Urinary bladder (tissue), 4 donors: ENCODE measurements at places on chromosomes 4 and X.
A peak's percentile ranks its signal among the peaks of the same experiment; 100 is the strongest.

GRCh38 chr4:37663552-37663951 lies 22.6 kb downstream of the RELL1 start:
- no peak for DNase-seq

DNA sequence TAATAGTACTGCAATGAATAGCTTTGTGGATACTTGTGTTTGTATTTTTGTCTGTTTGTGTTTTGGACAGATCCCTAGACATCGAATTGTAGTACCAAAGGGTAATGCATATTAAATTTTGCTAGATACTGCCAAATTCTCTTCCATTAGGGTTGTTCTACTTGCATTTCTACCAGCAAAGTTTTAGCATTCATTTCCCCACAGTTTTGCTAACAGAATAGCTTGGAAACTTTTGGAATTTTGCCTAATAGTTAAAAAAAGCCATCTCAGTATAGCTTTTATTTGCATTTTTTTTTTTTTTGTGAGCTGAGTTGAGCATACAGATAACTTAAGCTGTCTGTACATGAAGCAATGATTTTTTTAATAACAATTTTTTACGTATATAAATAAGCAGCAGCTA lies 1084.9 kb downstream of the ADGRL3 start:
- no peak for DNase-seq

- DNase-seq: no peak
Measured at GRCh38 chrX:134849390-134849789, 141.4 kb upstream of the SMIM10 start.

GRCh38 chrX:50430917-50431575 lies 39.6 kb downstream of the DGKK start:
- no peak for DNase-seq

DNA sequence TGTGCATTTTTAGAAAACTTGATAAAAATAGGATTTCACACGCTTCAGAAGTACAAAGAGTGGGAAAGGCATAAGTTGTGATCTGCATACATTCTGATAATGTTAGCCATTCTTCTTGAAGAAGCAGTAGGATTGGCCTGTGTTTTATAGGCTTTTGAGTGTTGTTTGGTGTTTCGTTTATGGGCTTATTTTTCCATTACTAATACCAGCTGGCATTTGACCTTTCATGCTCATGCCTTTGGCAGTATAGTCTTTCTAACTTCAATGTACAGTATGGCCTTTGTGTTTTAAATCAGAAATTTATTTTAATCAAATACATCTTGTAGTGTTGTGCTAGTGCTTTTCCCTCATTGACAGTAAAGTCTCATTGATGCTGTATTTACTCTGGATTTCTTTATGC lies 51.5 kb upstream of the SLC4A4 start:
- no peak for DNase-seq

DNA sequence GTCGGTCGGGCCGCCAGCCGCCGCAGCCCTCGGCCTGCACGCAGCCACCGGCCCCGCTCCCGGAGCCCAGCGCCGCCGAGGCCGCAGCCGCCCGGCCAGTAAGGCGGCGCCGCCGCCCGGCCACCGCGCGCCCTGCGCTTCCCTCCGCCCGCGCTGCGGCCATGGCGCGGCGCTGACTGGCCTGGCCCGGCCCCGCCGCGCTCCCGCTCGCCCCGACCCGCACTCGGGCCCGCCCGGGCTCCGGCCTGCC lies 213 bp downstream of the NFKB1 start:
- DNase-seq: no peak

DNA sequence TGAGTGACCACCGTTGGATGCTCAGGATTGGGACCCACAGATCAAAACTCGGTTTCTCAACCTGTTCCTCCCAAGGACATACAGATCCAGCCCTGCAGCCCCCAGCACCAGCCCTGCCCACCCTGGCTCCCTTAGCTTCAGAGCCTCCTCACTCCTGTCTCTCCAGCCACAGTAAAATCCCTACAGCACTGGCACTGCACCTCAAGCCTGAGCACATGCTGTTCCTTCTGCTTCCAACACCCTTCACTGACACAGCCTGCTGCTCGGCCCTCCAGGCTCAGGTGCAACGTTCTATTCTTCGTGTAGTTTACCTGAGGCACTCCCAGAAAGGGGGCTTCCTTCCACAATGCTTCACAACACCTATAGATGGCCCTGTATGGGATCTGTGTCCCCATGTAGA lies 163.6 kb downstream of the EVC2 start:
- no peak for DNase-seq

DNA sequence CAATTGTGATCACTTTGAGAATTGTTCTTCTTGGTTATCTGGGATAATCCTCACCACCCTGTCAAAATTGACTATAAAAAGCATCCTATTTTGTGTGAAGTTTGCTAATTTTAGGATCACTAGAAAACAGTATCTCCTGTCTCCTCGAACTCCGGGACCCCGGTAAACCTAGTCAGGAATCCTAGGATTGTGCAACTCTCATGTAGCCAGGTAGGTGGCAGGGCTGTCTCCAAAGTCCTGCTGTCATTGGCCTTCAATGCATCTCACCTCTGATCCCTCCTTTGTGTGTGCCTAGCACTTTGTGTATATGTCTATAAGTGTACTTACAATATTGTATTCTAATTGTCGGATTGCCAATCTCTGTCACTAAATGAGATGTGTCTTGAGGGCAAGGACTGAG lies 1564.8 kb downstream of the RPA4 start:
- DNase-seq: no peak

GRCh38 chr4:150219841-150220240 lies 141.6 kb downstream of the DCLK2 start:
- no peak for DNase-seq

DNA sequence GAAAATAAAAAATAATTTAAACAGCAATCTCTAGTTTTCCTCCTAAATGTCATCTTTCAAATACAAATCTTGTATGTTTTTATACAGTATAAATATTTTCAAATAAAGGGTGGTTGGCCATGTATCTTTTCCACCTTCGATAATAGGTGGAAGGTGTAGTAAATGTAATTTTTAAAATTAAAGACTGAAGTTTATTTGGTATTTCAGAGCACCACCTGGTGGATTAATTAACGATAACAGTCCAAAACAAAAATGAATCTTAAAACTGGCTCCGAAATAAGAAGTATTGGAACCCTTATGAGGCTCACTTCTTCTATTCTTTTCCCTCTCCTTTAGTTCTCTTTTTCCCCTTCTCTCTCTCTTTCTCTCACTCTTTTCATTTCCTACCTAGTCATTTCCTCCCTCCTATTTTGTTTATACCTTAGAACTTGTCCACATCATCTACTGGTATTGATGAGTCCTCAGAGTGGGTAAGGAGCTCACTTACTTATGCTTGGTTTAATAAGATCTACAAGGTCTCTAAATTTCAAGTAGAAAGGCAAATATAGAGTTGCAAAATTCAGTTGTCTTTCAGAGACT lies 82.9 kb upstream of the EXOC1L start:
- no peak for DNase-seq

GRCh38 chr4:169906104-169906503 lies 120.1 kb downstream of the MFAP3L start:
- no peak for DNase-seq

DNA sequence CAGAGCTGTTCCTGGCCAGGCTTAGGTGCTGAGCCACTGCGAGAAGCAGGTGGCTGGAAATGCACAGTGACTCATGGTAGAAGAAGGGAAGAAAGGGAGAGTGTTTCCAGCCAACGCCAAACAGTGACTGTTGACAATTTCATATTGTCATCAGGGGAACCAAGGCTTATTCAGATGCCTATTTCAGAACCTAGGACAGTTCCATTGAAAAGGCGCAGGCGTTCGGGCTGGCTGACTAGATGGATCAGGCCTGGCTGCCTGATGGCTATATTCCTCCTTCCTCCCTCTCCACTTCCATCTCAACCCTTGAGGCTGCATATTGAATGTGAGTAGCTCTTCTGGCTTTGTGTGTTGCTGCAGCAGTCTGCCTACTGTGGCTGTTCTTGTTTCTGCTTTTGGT lies 73.0 kb upstream of the FRMPD4 start:
- no peak for DNase-seq

- no peak for DNase-seq
Measured at GRCh38 chrX:133302775-133303445, 84.8 kb upstream of the TFDP3 start.

DNA sequence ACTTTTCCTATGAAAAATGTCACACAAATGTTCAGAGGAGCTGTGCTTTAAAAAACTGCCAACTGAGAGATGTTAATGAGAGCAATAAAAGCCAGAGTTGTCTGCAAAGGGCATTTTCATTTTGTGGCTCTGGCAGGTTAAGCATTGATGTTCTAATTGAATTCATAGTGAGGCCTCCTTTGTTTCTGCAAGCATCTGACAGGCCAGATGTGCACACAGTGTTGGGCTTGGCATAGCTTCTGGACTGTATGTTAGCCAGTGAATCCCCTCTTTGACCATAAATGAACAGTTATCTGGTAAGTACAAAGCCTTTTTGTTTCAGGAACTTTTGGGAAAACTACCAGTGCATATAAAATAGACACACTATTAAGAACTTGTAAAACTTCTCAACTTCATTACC lies 81.9 kb downstream of the JADE3 start:
- DNase-seq: peak; percentile 4

DNA sequence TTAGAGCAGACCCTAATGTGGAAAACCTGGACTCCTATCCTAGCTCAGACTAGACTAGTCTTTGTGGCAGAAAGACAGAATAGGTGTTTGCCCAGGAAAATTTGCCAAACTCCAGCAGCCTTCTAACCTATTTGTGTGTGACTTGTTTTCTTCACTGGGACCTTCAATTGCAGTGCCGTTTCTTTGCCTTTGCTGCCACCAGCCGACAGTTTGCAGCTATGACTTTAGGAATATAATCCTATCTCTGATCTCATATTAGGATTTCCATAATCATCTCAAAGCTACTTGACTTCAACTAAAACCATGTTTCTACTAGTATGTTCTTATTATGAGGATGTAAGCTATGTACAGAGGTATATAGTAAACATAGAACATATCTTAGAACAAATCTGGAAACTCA lies 60.2 kb upstream of the PGAM4 start:
- no peak for DNase-seq

DNA sequence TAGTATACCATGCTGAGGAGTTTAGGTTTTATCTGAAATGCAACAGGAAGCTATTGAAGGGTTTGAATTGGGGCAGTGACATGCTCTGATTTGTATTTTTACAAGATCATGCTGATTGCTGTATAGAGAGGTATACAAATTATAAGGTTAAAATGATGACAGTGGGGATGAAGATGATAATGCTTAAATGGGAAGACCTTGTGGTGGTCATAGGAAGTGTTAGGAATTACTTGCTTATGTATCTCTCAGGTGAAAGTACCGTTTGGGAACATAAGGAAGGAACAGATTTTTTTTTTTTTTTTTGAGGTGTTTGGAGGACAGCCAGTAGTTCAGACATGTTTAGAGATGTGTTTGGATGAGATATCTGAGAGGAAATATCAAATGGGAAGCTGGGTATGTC lies 5.0 kb downstream of the BMP2K start:
- no peak for DNase-seq
